Stimulated activated CD4-positive, alpha-beta T cell treated with anti-CD3 and anti-CD28 coated beads, TNF-alpha, amount 100 ng/mL, for 1 hour (primary cell): ENCODE measurements at places on chromosomes 13 and 19.

- no peak for DNase-seq
Observed at GRCh38 chr19:3404324-3405260, 38.2 kb downstream of the NFIC start.

GRCh38 chr19:2449019-2449418, 7.7 kb downstream of the LMNB2 start:
- no peak for DNase-seq

DNA sequence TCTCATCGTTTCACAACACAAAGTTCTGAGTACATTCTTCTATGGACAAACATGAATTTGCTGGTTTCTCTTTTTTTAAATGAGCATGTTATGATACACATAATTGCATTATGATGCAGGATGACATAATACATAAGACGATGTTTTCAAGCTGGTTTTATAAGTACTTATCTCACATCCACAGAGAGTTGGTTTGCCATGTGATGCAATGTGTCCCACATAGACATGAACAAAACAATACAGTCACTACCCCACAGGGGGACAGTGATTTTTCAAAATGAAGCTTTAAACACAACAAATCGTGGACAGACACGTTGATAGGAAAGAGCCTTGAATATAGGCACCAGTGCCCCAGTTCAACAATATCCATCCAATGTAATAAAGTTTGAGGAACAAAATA, 447.1 kb downstream of the KLF12 start:
- DNase-seq = no peak

DNA sequence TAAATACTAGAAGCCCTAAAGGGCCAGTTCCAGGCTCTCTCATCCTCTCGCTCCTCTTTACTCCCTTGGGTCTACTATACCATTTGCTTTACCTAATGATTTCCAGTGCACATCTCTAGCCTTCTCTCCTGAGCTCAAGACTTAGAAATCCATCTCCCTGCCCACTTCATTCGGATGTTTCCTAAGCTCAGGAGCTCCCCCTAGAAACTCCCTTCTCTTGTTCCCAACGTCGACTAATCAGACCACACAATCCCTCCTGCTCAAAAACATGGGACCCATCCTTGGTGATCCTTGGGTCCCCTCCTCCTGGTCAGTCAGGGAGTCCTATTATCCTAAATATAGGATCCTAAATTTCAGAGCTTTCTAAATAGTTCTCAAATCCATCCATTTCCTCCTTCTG, 21.1 kb upstream of the STK24 start:
- DNase-seq = no peak

DNA sequence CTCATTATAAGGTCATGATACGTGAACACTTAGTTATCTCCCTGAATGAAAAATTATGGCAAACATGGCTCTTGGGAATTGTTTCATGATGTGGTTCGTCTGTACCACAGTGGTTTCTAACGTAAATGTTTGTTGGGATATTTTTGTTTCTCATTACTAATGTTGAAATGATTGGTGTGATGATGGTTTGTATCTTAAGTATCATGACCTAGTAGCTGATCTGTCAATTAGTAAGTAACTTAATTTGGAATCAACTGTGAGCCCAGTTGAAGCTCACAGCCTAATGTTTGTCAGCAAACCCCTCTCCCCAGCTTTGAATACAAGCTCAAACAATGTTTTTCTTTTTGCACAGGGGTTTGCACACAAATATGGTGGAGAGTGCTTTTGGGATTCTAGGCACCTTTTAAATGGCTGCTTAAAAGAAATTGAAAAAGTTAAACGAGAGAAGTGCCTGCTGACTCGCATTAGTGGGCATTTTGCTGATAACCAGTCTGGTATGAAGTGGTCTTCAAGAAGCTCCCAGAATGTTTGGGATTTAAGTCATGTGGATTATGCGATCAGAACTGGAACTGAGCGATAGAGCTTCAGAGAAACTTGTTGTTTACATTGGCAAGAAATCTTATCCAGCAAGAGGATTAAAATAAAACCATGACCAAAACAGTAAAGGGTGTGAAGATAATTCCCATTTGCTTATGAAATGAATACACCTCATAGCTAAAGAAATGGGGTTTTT, 68.2 kb downstream of the LMO7 start:
- no peak for DNase-seq

DNA sequence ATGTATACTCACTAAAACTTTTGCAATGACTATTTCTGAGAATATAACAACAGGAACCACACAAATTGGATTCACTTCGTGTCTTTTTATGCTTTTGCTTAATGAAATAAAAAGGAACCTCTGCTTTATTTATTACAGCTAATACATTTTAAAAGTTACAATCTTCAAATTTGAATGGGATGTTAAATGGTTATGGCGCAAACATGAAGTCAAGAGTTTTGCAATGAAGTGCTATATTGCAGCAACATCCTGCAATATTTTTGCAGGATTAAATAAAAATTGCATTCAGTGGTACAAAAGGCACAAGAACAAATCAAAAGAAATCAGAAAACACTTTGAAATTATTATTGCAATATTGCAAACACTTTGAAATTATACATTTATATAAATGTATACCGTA, 1519.0 kb upstream of the MIR17HG start:
- no peak for DNase-seq

DNA sequence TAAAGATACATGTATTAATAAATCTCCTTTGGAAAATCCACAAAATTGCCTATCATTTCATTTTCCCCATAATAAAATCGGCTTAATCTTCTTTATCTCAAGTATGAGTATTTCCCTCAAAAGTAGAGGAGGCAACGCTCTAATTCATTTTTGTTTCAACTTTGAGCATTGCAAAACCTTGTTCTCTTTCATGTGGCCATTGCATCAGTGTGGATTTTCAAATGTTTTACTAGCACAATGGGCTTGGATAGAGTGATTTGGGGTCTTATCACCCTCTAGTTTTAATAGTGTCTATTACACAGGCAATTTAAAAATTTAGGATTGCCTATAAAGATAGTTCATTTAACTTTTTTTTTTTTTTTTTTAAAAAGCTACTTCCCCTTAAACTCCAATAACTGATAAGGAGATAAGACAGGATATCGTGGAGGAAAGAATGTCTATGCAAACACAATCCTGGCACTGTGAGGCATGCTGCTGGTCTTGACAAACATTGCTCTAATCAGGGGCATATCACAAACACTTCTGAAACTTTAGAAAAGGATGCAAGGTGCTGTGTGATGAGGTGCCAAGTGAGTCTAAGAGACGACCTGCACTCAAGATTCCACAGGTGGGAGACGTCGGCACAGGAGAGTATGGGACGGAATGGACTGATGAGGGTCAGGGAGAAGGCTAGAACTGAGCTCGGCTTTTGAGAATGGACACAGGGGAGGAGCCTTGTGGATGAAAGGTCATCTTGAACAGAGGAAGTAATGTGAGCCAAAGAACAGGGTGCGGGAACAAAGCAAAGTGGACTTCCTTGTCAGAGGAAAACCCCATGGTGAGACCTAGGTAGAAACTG, 199.7 kb downstream of the IRS2 start:
- no peak for DNase-seq

GRCh38 chr13:30810261-30810701, 74.9 kb downstream of the ALOX5AP start:
- DNase-seq = no peak

DNA sequence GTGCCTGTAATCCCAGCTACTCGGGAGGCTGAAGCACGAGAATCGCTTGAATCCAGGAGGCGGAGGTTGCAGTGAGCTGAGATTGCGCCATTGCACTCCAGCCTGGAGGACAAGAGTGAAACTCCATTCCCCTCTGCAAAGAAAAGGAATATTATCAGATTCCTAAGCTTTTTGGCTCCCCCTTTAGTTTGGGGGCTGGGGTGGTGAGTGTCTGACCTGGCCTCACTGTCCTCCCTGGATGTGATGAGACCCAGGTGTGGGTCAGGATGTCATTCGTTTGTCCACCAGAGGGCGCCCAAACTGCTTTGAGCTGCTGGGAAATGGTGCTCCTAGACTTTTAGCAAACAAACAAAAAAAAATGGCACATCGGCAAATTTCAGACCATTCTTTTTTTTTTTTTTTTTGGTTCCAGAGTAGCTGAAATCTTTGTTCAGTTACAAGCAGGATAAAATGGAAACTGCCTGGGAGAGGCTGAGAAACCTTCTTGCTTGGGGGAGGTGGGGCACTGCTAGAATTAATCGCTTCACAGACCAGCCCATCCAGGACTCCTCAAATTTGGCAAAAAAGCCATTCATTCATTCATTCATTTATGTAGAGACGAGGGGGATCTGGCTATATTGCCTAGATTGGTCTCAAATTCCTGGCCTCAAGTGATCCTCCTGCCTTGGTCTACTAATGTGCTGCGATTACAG, 29.4 kb downstream of the SPC24 start:
- DNase-seq = peak; percentile 56

- DNase-seq = no peak
Observed at GRCh38 chr19:57099199-57099661, 20.6 kb upstream of the USP29 start.
